Activated gamma-delta T cell treated with Interleukin-2 at 50 U/mL for 16 hours (primary cell): ENCODE measurements at places on chromosomes 12 and 14.

GRCh38 chr14:102125546-102125945 is 14.2 kb upstream of the WDR20 start:
- DNase-seq: no peak

DNA sequence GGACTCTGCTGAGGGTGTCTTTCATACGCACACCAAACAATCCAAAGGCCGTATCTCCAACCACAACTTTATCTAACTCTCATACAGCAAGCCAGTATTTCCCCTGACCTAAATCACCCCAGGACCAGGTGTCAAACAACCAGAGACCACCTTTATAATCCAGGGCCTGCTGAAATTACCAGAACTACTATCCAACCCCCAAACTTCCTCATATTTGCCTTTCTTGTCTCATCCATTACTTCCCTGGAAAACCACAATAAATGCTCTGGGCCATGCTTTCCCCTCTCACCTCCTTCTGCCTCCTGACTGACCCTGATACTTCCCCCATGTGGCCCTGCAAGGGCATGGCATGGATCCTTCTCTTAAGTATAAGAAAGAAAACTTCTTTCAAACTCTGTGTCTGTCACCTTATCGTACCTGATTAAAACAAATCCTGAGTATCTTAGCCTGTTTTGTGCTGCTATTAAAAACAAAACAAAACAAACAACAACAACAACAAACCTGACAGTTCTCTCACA is 44.7 kb upstream of the CRACR2A start:
- no peak for DNase-seq

DNA sequence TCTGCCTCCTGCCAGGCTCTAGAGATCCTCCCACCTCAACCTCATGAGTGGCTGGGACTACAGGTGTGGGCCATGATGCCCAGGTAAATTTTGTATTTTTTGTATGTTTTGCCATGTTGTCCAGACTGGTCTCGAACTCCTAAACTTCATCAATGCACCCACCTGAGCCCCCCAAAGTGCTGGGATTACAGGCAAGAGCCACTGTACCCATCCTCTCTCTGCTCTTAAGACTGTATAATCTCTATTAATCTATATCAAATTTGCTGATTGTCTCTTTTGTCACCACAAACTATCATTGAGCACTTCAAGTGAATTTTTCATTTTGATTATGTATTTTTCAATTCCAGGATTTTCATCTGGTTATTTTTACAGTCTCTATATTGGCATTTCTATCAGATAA is 440.3 kb downstream of the NOVA1 start:
- no peak for DNase-seq

DNA sequence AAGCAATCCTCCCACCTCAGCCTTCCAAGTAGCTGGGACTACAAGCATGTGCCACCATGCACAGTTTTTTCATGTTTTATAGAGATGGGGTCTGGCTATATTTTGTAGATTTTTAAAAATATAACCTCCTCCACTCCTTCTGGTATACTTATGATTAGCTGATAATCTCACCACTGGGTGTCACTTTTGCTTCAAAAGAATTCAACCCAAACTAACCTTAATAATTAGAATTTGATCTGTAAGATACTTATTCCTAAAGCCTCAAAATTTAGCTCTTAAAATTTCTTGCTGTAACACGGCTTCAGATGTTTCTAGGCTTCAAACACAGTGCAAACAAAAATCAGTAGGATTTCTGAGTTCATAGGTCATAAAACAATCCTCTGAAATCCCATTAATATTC is 130.3 kb downstream of the CEP83 start:
- DNase-seq: no peak

- no peak for DNase-seq
Measured at GRCh38 chr12:88113871-88114270, 28.0 kb downstream of the CEP290 start.

DNA sequence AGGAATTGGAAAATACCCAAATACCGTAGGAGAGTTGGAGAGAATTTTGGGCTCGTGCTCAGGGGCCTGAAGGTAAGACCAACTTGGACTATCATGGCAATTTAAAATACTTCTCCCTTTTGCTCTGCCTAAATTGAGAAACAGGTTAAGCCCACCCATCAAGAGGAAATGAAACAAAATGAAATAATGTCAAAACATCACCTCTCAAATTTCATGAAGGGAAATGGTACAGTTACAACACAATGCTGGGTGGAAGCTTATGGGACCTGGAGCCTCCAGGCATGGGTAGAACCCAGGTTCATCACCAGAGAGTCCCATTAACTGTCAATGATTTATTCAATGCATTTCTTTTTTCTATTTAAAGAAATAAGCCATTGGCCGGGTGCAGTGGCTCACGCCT is 33.7 kb downstream of the FOS start:
- DNase-seq: no peak

DNA sequence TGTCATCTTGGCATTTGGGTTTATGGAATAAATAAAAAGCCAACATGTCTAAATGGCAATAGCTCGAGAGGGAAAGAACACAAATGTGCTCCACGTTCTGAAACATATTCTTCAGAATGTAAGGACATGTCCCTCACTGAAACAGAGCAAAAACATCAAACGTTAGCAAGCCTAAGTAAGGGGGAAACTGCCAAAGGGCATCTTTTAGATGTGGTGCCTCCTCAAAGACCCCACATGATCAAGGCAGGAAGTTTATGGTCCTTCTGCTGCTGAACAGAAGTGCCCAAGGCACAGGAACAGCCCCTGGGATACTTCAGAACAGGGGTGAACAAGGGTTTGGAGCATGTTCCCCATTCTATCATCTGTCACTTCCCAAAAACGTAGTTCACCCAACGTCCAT is 227.0 kb downstream of the ANO2 start:
- no peak for DNase-seq

DNA sequence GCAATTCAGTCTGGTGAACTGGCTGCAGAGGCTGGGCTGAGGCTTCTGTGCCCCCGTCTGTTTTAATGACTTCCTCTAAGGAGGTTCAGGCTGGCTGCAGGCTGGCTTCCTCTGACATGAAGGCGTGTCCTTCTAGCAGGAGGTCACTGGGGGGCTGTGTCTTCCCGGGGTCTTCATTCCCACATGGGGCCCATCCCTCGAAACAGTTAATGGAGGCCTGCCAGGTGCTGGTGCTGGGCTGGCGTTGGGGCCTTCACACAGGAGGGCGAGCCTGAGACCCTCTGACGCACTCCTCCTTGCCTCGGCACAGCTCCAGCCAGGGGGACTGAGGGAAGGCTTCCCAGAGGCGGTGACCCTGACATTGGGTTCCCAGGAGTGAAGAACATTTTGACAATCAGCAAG is 57.7 kb upstream of the DLK1 start:
- DNase-seq: no peak

DNA sequence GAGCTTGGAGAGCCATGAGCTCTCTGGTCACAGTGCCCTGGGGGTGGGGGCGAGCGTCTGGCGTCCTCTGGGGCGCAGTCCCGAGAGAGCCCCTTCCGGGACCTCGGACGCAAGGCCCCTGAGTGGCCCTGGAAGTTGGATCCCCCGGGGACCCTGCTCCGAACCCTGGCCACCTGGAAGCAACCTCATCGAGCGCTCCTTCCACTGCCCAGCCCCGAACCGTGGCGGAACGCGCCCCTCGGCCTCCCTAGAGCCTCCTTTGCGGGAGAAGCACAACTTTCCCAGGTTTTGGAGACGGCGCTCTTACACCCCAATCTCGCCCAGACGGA is 1.2 kb downstream of the NOS1 start:
- no peak for DNase-seq

GRCh38 chr14:104632781-104633180 is 28.2 kb upstream of the TMEM179 start:
- no peak for DNase-seq

GRCh38 chr14:93789228-93790130 is 1.2 kb upstream of the PRIMA1 start:
- no peak for DNase-seq

GRCh38 chr14:77311217-77311616 is 9.5 kb downstream of the POMT2 start:
- DNase-seq: no peak
